ENCODE measurements at places on chromosomes 2 and 18. TPM values are rescaled to one million over a fixed set of nuclear protein-coding genes. Genes with fewer than 3 reads are reported as not detected.

The MARS2 gene
- 10.8 TPM for total RNA-seq

The CCDC68 gene
- total RNA-seq, result not detected

The KCNE4 gene
- total RNA-seq, result 0.33 TPM

The ABCB11 gene
- total RNA-seq, result not detected

The CWC22 gene
- 17.4 TPM for total RNA-seq

The ZSWIM2 gene
- total RNA-seq, result not detected

The SNORC gene
- total RNA-seq, result 1.5 TPM

The C2orf92 gene
- total RNA-seq, result 2.8 TPM

The MCM6 gene
- 9.7 TPM for total RNA-seq

The SDC1 gene
- total RNA-seq, result 1,408 TPM

The MEP1B gene
- total RNA-seq, result under 0.01 TPM

The NTSR2 gene
- not detected for total RNA-seq

The GPAT2 gene
- total RNA-seq, result 2.7 TPM

DNA sequence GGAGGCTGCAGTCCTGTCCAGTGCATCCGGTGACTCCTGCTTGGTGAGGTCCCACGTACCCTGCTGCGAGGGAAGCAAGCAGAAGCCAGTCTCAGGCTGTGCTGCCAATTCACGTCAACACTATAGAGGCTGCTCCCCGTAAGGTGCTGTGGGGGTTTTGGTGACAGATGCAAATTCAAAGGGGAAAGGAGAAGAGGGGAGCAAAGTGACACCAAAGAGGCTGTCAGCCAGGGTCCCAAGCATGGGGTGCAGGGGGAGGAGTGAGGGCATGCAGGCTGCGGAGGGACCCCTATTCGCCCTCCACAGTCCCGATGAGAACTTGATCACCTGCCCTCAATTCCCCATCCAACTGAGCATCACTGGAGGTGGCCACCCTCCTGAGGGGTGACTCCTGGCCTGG is 179.4 kb upstream of the HS6ST1 start:
- no peak for DNase-seq

GRCh38 chr2:215796140-215796855 is 217.1 kb downstream of the MREG start:
- DNase-seq, result peak; percentile 79

DNA sequence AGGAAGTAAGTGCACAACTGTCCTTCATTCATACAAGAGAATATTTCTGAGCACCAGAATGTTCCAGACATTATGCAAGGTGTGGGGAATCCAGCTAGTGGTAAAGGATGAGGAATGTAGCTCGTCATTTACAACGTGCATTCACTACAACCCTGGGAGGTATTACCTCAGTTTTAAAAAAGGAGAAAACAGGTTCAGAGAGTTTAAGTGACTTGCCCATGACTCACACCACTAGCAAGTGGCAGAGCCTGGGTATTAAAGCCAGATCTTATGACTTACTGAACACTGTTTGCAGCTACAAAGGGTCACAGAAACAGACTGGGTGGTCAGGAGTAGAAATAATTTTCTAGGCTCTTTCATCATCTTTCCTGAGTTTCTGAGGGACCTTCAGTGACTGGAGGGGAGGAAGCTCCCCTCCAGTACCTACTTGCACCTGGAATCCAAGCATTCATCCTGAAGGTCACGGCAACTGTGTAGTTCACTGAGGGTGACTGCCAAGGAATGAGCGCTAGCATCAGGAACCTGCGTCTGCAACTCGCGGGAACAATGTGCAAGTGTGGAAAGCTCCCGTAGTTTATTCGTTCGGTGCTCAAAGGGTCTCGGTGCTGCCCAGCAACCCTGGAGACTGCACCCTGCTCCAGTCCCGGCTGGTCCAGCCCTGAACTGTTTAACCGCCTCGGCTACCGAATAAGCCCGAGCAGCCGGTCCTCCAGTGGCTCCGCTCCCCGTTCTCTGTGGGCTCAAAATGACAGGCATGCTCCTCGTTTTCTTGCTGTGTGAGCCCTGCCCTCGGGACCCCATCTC is 647 bp downstream of the CCDC121 start:
- peak; percentile 96 for DNase-seq

DNA sequence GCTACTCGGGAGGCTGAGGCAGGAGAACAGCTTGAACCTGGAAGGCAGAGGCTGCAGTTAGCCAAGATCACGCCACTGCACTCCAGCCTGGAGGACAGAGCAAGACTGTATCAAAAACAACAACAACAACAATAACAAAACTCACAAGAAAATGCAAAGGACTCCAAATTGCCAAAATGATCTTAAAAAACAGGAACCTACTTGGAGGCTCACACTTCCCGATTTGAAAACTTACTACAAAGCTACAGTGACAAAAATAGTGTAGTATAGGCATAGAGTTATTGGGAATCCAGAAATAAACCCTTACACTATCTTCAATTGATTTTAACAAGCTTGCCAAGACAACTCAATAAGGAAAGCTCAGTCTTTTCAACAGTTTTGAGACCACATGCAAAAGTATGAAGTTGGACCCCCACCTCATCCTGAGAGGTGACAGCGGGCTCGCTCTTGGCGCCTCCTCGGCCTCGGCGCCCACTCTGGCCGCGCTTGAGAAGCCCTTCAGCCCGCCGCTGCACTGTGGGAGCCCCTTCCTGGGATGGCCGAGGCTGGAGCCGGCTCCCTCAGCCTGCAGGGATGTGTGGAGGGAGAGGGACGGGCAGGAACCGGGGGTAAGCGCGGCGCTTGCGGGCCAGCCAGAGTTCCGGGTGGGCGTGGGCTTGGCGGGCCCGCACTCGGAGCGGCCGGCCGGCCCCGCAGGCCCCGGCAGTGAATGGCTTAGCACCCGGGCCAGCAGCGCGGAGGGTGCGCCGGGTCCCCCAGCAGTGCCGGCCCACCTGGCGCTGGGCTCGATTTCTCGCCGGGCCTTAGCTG is 18.3 kb upstream of the ACVR2A start:
- DNase-seq, result no peak

- DNase-seq, result no peak
Measured at GRCh38 chr2:178286636-178287035, 92.3 kb downstream of the OSBPL6 start.

DNA sequence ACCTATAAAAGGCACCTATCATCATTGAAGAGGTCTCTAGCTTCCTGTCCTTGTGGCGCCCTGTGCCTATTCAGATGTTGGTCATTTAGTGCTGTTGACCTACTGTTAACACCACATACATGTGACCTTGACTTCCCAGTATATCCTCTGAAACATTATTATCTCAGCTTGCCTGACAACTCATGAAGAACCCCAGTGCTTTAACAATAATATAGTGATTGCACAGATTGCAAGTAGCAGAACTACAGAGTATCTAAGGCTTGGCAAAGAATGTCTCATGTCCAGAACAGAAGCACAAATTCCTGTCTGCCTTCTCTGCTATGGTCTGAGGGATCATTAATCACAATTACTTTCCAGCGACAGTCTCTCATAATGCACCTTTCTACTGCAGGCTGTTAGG is 165.3 kb downstream of the LCLAT1 start:
- no peak for DNase-seq

GRCh38 chr2:72913486-72914205 is 3.7 kb upstream of the EMX1 start:
- DNase-seq, result no peak

DNA sequence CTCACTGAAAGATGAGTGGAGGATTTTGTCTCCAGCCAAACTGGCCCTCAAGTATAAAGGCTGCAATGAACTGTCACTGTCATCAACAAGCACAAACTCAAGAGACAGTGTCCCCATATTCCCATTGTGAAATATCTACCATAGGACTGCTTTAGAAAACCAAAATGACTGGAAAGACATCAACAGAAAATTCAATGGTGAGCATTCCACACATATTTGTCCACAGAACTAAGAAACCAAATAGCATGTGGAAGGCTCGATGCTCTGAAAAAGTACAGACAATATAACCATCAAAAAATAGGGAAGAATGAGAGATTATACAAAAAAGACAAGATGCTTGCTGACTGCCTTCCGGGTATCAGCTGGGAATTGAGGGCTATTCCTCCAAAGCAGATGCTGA is 37.6 kb downstream of the TGFBRAP1 start:
- no peak for DNase-seq

GRCh38 chr2:183740241-183740640 is 616.0 kb downstream of the NUP35 start:
- DNase-seq, result no peak

GRCh38 chr2:15122915-15123314 is 438.2 kb downstream of the NBAS start:
- peak; percentile 26 for DNase-seq

GRCh38 chr2:48292393-48292792 is 237.6 kb upstream of the STON1 start:
- no peak for DNase-seq

GRCh38 chr18:26977781-26978180 is 112.3 kb upstream of the AQP4 start:
- DNase-seq, result no peak

- no peak for DNase-seq
Measured at GRCh38 chr2:136058262-136058661, 59.7 kb downstream of the CXCR4 start.

GRCh38 chr2:142980246-142981068 is 103.0 kb downstream of the KYNU start:
- peak; percentile 47 for DNase-seq

- DNase-seq, result no peak
Measured at GRCh38 chr18:33239298-33239697, 201.2 kb downstream of the CCDC178 start.

- DNase-seq, result no peak
Measured at GRCh38 chr2:56102098-56102497, 81.7 kb upstream of the CCDC85A start.

DNA sequence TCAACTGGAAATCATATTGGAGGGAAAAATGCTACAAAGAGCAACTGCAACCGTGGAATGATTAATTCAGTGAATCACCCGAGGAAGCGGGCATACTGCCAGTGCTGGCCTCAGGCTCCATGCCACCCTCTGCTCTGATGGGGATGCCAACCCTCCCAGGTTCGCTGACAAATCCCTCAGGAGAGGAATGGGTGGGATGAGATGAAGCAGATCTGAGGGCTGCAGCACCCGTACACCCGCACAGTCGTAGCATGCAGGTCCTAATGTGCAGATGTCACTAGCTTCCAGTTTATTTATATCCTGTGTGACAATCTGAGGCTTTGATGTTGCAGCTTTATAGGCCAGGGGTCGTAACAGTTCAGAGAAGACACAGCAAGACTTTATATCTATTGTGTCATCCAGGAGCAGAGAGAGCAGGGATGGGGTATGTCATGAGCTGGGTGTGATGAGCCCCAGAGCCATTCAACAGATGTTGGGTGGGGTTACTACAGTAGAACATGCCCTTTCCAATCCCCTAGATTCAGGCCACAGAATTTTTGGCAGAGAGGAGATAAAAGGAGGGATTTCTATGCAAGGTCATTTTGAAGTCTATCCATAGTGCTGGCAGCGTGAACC is 44.6 kb downstream of the DPP4 start:
- DNase-seq, result peak; percentile 78

- DNase-seq, result no peak
Measured at GRCh38 chr18:41771973-41772372, 183.1 kb upstream of the PIK3C3 start.

GRCh38 chr2:201984800-201985525 is 48.7 kb upstream of the FZD7 start:
- peak; percentile 44 for DNase-seq

GRCh38 chr18:48962994-48963561 is 12.3 kb upstream of the SMAD7 start:
- no peak for DNase-seq

DNA sequence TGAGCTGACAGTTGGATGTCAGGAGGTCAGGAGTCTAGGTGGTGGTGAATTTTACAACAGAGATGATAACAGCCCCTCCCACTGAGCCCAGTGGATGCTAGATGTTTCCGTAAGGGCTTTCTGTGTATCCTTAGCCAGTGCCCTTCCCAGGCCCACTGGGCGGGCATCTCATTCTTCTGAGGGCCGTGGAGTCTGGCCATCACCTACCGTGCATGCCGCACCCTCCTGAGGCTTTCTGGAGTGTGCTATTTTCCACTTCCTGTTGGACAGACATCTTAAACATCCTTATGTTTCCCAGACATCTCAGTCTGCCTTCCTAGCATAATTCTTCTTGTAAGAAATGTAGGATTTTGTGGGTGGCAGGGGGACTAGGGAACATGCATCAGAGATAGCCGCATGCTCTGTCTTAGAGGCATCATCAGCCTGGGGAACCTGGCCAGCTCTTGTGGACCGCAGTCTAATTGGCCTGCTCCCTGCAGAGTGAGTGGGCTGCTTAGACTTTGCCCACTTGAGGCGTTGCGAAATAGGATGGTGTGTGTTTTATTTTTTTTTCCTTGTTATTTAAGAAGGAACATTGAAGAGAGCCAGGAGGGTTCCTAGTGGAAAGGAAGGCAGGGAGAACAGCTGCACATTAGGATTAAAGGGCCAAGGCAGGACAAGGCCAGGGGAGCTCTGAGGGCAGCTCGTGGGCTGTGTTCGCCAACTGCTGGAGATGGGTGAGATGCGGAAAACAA is 135.8 kb downstream of the SH3RF3 start:
- no peak for DNase-seq

DNA sequence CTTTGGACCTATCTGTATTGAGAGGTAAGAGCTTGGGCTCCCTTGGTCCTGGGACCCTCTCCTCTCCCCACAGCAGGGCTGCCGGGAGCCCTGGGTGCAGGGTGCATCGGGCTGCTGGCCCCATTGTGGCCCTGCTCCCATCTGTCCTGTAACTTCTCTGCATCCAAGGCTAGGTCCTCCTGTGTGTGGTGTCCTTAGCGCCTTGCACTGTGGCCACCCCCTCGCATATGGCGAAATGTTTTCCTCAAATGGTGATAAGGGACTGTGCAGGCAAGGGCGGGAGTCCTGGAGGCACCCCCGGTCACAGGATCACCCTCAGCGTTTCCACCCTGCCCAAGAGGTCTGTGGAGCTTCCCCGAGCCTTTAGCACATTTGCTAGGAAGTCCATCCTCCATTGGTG is 208.2 kb downstream of the SH3RF3 start:
- DNase-seq, result no peak

GRCh38 chr2:26952374-26952773 is 18.1 kb upstream of the MAPRE3 start:
- no peak for DNase-seq

DNA sequence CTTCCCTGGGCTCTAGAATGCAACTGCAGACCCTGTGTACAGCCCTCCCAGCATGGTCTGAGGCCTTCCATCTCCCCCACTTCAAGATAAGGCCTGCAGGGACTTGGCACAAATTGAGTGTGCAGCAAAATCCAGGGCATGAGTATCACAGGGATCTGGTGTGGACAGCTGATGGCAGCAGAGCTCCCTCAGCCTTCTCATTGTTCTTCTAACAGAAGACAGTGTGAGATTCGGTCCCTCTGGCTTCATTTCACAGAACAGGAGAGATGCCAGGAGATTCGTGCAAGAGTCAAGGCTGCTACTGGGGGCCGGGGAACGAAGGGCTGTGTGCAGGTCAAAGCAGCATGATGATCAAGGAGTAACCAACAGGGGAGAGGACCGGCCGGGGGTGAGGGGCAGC is 85.8 kb downstream of the UXS1 start:
- no peak for DNase-seq

- DNase-seq, result no peak
Measured at GRCh38 chr2:241686324-241686649, 328 bp downstream of the DTYMK start.
